ENCODE measurements at places on chromosomes 3 and 15.

GRCh38 chr15:36844534-36844998, 255.8 kb downstream of the MEIS2 start:
- no peak for DNase-seq

DNA sequence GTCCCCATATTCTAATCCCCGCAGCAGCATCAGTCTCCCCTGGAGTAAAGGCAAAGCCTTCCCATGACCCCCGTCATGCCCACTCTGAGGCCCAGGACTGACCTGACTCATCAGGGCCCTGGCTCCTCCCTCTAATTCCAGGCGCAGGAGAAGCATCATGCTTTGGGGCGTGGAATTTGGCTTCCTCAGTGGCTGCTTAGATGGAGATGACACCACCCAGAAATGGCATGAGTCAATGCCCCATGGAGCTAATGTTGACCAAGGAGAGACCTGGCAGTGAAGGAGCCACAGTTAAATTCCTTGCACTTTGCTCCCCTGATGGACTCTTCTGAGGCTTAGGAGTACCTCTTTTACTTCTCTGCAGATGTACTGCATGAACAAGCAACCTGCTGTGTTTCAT, 204.2 kb upstream of the PROK2 start:
- no peak for DNase-seq

GRCh38 chr3:48607519-48607918, 1.9 kb downstream of the UQCRC1 start:
- DNase-seq = no peak

GRCh38 chr3:184196536-184196935, 10.5 kb downstream of the ABCF3 start:
- no peak for DNase-seq

- DNase-seq = no peak
These were observed 133.2 kb upstream of the STRIT1 start for GRCh38 chr3:155426524-155427230.

DNA sequence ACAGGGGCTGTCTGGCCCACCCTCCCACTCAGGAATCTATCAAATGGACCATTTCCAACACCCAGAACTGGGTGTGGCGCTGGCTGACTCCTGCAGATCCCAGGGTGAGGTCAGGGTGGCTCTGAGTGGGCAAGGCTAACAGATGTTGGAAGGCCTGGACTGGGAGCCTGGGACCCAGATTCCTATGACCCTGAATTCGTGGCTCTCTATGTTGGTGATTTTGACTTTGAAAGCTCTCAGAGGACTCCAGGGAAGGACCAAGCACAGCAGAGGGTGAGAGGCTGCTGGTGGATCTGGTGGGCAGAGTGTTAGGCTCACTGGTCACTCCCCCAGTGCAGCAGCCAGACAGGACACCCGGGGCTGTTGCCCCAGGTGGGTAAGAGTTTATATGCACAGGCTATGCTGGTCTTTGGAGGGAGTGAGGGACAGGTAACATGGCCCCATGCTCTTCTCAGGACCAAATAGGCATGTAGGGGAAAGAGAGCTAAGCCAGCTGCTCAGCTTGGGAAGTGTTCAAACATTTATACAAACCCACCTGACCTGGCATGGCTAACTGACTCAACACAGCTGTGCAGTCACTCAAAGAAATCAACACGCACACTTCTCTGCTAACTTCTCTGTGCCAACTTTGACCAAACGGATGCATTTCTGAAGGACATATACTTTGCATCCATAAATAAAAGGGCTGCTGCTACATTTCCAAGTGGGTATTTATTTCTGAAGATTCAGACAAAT, 62.6 kb upstream of the RAB6B start:
- no peak for DNase-seq

Measured in NCI-H526 treated with DMSO at 0.1 percent for 48 hours (cell line).